ENCODE measurements at places on chromosomes 2 and 18. TPM values are rescaled to one million over a fixed set of nuclear protein-coding genes. Genes with fewer than 3 reads are reported as not detected.

DNA sequence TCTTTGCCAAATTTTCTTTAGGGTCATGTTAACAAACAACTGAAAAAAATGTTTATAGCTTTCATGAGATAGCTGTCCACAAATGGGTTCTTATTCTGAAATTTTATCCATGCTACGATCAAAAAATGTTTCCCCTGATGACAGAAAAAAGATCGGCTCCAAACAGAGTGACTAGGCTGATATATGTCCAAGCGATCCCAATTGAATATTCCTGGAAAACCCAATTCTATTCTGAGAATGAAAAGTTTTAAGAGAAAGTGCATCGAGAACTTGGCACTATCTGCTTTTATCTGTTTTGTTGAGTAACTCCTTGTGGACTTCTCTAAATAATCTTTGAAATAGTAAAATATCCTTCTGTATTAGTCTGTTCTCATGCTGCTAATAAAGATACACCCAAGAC lies 19.1 kb downstream of the KCNE4 start:
- H3K4me3 ChIP-seq = no peak overlapping the region
- no peak overlapping the region for H3K27ac ChIP-seq
- H3K4me1 ChIP-seq = no peaks in the 10 kb centered on the region
- H3K27me3 ChIP-seq = no peaks in the 10 kb centered on the region
- no peak for DNase-seq
- H3K36me3 ChIP-seq = no peaks in the 10 kb centered on the region

GRCh38 chr2:137842430-137842829 lies 121.8 kb upstream of the HNMT start:
- H3K27me3 ChIP-seq = no peaks in the 10 kb centered on the region
- H3K27ac ChIP-seq = no peak overlapping the region
- no peak for DNase-seq
- H3K4me1 ChIP-seq = no peaks in the 10 kb centered on the region
- no peak overlapping the region for H3K4me3 ChIP-seq

DNA sequence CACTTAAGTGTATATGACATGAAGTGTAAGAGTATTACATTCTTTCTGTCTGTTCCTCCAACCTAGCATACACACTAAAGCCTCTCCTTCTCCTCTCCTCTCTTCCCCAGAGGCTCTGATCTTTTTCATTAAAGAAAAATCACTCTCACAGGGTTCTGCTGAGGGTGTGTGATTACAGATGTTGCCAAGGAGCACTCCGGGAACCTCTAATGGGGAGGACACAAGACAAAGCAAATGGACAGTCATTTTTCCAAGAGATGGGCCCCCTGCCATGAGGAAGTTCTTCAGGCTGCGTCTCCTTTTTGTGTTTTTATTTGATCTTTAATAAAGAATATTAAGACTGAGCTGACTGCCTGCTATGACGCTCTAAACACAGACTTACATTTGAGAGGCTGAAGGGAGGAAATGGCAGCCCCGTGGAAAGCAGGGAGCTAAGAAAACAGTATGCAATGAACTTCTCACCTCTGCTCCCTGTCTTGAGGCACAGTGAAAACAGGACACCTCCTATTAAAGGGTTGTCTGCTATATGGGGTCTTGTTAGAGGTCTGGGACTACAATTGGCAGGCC lies 578.1 kb downstream of the PIK3C3 start:
- no peaks in the 10 kb centered on the region for H3K36me3 ChIP-seq
- no peaks in the 10 kb centered on the region for H3K27me3 ChIP-seq
- DNase-seq = no peak

DNA sequence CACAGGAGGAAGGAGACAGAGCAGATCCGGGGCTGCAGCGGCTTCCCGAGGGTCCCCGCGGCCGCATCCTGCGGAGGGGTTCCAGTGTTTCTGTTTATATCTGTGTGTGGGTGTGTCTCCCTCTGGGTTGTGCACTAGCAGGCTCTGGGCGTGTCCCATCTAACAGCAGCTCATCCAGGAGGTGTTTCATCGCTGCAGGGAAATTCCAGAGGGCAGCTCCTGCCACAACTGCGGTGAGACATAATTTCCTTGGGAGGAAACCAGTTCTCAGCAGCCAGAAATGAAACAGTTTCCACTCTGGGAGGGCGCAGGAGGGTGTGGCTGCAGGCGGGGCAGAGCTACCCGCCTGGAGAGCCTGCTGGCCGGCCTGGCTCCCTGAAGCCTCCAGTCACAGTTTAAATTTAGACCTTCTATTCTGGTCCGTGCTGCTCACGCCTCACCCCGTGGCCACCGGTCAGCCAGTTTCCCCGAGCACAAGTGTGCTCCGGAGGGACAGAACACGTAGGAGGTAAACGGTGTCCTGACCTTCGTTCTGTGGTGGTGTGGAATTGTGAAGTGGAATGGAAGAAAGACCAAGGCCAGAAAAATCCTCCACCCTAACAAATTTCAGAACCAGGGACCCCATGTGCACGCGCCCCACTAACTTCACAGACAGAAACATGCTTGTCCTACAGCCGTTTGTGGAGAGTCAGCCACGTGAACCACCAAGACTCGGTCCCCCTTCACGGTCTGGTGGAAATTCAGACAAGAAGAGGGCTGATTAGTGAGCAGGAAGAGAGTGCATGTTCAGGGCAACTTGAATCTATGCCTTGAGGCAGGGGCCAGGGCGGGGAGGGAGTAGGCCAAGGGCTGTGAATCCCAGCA lies 50.2 kb downstream of the TEX44 start:
- no peak overlapping the region for H3K27ac ChIP-seq
- H3K4me1 ChIP-seq = peaks cover 9% of the 10 kb centered on the region
- DNase-seq = peak; percentile 7
- H3K27me3 ChIP-seq = no peaks in the 10 kb centered on the region
- H3K36me3 ChIP-seq = no peaks in the 10 kb centered on the region

GRCh38 chr18:59266886-59267502 lies 6.3 kb downstream of the RAX start:
- no peak overlapping the region for H3K27ac ChIP-seq
- H3K36me3 ChIP-seq = no peaks in the 10 kb centered on the region
- DNase-seq = no peak
- H3K4me3 ChIP-seq = no peak overlapping the region
- peaks cover 11% of the 10 kb centered on the region for H3K4me1 ChIP-seq

DNA sequence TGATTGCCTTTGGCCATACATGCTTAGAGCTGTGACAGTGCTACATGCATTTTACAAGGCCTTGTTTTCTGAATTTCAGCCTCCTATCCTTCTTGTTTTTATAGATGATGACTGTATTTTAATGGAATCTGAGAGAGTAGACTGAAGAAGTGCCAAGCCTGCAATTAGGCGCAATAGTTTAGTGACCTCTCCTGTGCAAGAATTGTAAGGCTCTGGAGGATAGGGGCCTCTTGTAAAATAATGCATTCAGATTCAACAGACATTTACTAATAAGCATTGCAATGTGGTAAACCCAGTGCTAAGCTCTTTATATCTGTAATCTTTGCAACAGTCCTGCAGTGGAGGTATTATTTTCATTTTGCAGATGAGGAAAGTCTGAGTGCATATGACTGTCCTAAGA lies 105.5 kb downstream of the TDRD15 start:
- no peaks in the 10 kb centered on the region for H3K36me3 ChIP-seq
- no peak overlapping the region for H3K27ac ChIP-seq
- H3K4me3 ChIP-seq = no peak overlapping the region
- no peaks in the 10 kb centered on the region for H3K4me1 ChIP-seq
- H3K27me3 ChIP-seq = no peaks in the 10 kb centered on the region
- no peak for DNase-seq

- peaks cover 6% of the 10 kb centered on the region for H3K27me3 ChIP-seq
- no peak overlapping the region for H3K27ac ChIP-seq
- no peaks in the 10 kb centered on the region for H3K4me1 ChIP-seq
- DNase-seq = no peak
- no peak overlapping the region for H3K4me3 ChIP-seq
Observed at GRCh38 chr2:126799301-126799700, 99.4 kb upstream of the TEX51 start.

DNA sequence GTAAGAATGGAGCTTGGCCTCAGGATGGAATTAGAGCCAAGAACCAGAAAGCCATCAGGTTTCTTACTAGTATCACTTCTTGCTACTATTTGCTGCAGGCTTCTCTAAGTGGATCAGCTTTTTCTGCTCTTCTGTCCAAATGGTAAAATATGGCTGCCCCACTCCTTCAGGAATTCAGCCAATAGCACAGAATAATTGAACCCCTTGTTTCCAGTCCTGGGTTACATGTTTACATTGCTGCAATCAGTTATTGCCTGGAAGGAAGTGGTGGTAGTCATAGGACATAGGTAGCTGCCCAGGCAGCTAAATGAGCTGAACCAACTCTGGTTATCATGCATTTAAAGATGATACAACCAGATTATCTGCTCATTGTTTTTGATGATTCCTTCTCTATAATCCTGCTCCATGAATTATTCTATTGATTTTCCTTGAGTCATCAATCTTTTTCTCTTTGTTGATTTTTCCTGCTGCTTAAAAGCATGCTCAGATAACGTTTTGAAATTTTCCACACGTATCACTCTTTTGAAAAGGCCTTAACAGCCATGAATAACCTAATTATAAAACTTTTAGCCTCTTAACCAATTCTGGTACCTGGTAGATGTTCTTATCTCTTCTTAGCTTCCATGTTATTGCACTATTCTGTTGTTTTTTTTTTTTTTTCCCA lies 12.6 kb downstream of the AGPS start:
- DNase-seq = no peak
- H3K4me1 ChIP-seq = peaks cover 42% of the 10 kb centered on the region
- no peak overlapping the region for H3K27ac ChIP-seq
- H3K4me3 ChIP-seq = peak overlapping the region; percentile 35

DNA sequence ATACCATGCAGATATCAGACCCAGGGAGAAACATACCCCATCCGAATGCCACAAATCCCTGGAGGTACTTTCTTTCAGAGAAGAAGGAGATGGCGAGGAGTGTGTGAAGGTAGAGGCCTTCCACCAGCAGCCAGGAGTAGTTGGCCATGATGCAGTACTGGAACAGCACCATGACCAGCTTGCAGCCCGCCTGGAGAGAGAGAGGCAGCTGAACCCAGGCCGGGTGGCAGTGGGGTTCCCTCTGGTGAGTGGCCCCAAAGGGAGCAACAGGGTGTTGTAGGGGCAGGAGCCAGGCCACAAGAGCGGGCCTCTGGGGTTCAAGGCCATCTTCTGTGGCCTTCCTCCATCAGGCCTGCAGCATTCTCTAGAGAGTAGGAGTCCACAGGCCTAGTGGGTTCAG lies 30.2 kb downstream of the TMEM37 start:
- H3K4me1 ChIP-seq = no peaks in the 10 kb centered on the region
- DNase-seq = no peak
- H3K4me3 ChIP-seq = no peak overlapping the region
- H3K27ac ChIP-seq = no peak overlapping the region
- H3K27me3 ChIP-seq = peaks cover 2% of the 10 kb centered on the region

GRCh38 chr2:233456934-233457333 lies 102.6 kb downstream of the DGKD start:
- H3K27me3 ChIP-seq = peaks cover 13% of the 10 kb centered on the region
- no peak overlapping the region for H3K4me3 ChIP-seq
- H3K36me3 ChIP-seq = peaks cover 4% of the 10 kb centered on the region
- H3K27ac ChIP-seq = peak overlapping the region; percentile 36
- peaks cover 4% of the 10 kb centered on the region for H3K4me1 ChIP-seq

DNA sequence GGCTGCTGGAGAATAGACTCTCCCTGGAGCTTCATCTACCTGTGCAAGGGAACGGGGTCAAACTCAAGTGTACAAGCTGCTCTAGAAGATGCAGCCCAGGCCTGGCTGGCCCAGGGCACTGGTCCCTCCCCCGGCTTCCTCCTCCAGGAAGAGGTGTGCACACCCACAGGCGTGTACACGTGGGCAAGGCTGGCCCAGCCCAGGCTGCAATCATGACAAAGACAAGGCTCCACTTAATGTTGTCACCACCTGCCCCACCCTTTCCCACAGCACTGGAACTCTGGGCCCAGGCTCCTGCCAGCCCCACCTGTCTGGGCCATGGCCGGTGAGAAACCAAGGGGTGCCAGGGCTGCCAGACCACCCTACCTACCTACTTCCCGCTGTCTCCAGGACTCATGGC lies 29.6 kb upstream of the ALPP start:
- no peak overlapping the region for H3K27ac ChIP-seq
- no peaks in the 10 kb centered on the region for H3K36me3 ChIP-seq
- DNase-seq = no peak
- no peak overlapping the region for H3K4me3 ChIP-seq
- peaks cover 4% of the 10 kb centered on the region for H3K4me1 ChIP-seq

- no peak for DNase-seq
- H3K27ac ChIP-seq = no peak overlapping the region
- peaks cover 2% of the 10 kb centered on the region for H3K27me3 ChIP-seq
- H3K36me3 ChIP-seq = no peaks in the 10 kb centered on the region
Observed at GRCh38 chr2:170665743-170666142, 49.4 kb upstream of the SP5 start.

DNA sequence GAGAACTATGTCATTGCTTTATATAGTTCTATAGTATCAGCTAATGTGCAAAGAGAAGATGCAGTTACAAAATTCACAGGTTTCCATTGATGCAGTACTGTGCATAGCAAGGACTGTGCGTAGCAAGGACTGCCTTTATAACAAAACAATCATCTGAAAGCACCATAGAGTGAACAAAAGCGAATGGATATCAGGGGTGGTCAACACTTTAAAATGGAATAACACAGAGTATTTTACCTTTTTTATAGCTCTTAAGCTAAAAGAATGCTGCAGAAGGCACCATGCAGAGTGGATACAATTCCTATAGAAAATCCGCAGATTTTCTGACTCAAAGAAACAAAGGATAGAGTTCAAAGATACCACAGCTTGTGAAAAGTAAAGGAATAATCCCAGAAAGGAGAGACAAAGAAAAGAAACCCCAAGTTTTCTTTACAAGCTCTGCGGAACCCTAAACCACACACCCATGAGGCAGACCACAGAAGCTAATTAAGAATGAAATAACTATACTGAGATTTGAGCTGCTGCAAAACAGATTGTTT lies 229.9 kb upstream of the DTNA start:
- no peak for DNase-seq
- no peaks in the 10 kb centered on the region for H3K36me3 ChIP-seq
- H3K4me1 ChIP-seq = no peaks in the 10 kb centered on the region
- H3K27ac ChIP-seq = no peak overlapping the region

- H3K27ac ChIP-seq = peak overlapping the region; percentile 93
- peaks cover 19% of the 10 kb centered on the region for H3K4me1 ChIP-seq
- no peaks in the 10 kb centered on the region for H3K36me3 ChIP-seq
- DNase-seq = no peak
- no peak overlapping the region for H3K4me3 ChIP-seq
Observed at GRCh38 chr18:23226391-23226790, 91.1 kb downstream of the CABLES1 start.

- DNase-seq = no peak
- H3K27me3 ChIP-seq = no peaks in the 10 kb centered on the region
Observed at GRCh38 chr2:223815186-223815883, 22.0 kb downstream of the AP1S3 start.

The CAPN14 gene
- polyA plus RNA-seq = not detected

The AGXT gene
- polyA plus RNA-seq = not detected

The PAX3 gene
- not detected for polyA plus RNA-seq

The NOSTRIN gene
- polyA plus RNA-seq = not detected

The KLHL41 gene
- polyA plus RNA-seq = not detected

The CYTIP gene
- 111 TPM for polyA plus RNA-seq

Measured in immature natural killer cell (primary cell).